ENCODE measurements at places on chromosomes 2 and 18. TPM values are rescaled to one million over a fixed set of nuclear protein-coding genes. Genes with fewer than 3 reads are reported as not detected.

Gene HNRNPA3
- 29.3 TPM for total RNA-seq

Gene HDLBP
- 430 TPM for total RNA-seq

Gene RAX
- not detected for total RNA-seq

Gene KYNU
- total RNA-seq, result 1.0 TPM

Gene TXNDC2
- not detected for total RNA-seq

Gene UGT1A8
- not detected for total RNA-seq

Gene RAB31
- total RNA-seq, result 9.9 TPM

Gene MC5R
- total RNA-seq, result not detected

Gene GRB14
- not detected for total RNA-seq

Gene IL1RL1
- total RNA-seq, result 0.17 TPM

Gene UCN
- 0.15 TPM for total RNA-seq

Gene DDX18
- total RNA-seq, result 25.1 TPM
